ENCODE measurements at places on chromosomes 16 and 17.

DNA sequence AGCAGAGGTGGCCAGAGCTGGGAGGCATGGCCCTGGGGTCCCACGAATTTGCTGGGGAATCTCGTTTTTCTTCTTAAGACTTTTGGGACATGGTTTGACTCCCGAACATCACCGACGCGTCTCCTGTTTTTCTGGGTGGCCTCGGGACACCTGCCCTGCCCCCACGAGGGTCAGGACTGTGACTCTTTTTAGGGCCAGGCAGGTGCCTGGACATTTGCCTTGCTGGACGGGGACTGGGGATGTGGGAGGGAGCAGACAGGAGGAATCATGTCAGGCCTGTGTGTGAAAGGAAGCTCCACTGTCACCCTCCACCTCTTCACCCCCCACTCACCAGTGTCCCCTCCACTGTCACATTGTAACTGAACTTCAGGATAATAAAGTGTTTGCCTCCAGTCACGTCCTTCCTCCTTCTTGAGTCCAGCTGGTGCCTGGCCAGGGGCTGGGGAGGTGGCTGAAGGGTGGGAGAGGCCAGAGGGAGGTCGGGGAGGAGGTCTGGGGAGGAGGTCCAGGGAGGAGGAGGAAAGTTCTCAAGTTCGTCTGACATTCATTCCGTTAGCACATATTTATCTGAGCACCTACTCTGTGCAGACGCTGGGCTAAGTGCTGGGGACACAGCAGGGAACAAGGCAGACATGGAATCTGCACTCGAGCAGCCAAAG lies 2.3 kb downstream of the CSF3 start:
- no peak for DNase-seq

- DNase-seq, result no peak
Observed at GRCh38 chr16:23148166-23148512, 1.1 kb downstream of the USP31 start.

- DNase-seq, result no peak
Observed at GRCh38 chr17:72222661-72223380, 102.0 kb downstream of the SOX9 start.

GRCh38 chr17:80826955-80827645 lies 164.5 kb upstream of the CHMP6 start:
- DNase-seq, result no peak

- peak; percentile 76 for DNase-seq
Observed at GRCh38 chr16:30377812-30378235, 3.2 kb downstream of the MYL11 start.

- DNase-seq, result no peak
Observed at GRCh38 chr17:2082003-2082781, 27.3 kb downstream of the HIC1 start.

GRCh38 chr16:30184891-30185682 lies 1.7 kb downstream of the CORO1A start:
- no peak for DNase-seq

DNA sequence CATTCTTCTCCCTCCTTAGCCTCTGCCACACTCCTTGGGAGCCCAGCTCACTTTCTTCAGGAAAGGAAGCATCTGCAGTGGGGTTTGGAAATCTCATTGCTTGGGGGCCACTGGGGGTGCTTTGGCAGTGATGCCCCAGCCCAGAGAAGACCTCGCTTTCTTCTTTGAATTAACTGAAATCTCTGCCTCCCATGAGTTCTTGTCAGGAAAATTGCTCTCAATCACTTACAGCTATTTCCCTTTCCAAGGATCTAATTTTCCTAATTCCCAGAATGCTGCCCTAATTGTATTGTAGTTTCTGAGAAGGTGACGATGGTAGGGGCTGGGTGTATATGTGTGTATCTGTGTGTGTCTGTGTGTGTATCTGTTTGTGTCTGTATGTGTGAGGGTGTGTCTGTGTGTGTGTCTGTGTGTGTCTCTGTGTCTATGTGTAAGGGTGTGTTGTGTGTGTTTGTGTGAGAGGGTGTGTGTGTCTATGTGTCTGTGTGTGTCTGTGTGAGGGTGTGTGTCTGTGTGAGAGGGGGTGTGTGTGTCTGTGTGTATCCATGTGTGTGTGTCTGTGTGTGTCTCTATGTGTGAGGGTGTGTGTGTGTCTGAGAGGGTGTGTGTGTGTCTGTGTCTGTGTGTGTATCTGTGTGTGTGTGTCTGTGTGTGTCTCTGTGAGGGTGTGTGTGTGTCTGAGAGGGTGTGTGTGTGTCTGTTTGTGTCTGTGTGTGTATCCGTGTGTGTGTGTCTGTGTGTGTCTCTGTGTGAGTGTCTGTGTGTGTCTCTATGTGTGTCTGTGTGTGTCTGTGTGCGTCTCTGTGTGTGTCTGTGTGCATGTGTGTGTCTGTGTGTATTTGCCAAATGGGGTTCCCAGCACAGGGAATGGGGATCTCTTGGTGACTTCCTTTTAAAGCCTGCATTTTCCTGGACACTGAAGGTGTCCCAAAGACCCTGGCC lies 83.5 kb upstream of the DNAJA2 start:
- no peak for DNase-seq

DNA sequence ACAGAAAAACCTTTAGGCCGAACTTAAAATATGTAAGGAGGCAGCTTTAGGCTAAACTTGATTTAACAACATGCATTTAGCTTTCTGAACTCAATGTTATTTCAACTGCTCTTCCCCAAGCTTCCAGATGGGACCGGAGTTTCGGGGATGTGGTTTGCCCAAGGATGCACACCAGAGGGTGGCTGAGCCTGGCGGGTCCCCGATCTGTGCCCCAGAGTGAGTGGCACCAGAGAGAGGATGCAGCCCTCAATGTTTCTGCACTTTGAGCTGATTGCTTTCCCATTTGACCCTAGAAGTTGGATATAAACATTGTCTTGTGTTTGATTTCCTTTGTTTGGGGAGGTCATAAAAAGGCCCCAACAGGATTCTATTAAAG lies 348.0 kb upstream of the TNRC6C start:
- no peak for DNase-seq

DNA sequence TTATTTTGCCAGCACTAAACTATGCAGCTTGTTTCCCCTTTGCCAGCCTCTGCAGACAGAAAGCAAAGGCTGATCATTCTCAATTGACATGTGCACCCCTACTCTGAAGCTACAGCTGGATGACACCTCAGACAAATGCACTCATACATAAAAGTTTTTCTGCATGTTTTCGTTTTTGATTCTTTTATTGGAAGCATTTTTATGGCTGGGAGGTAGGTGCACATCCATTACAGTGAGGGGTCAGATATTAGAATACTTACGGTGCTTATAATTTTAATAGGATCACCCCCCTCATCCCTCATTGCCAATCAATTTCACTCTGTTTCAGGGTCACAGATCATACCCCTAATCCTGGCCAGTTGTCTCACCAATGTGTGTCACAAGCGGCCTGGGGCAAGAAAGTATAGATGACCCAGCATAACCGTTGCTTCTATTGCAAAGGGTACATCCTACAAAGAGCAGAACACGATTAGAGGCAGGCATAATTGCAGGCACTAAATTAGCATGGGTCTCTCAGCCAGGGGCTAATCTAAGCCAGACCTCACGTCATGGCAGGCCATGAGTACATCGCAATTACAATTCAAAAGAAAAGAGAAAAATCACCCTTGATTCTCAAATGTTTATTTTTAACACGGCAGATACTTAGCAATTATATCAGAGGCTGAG lies 89.5 kb upstream of the SOX9 start:
- DNase-seq, result no peak

- DNase-seq, result no peak
Observed at GRCh38 chr17:8124350-8125153, 646 bp upstream of the HES7 start.

DNA sequence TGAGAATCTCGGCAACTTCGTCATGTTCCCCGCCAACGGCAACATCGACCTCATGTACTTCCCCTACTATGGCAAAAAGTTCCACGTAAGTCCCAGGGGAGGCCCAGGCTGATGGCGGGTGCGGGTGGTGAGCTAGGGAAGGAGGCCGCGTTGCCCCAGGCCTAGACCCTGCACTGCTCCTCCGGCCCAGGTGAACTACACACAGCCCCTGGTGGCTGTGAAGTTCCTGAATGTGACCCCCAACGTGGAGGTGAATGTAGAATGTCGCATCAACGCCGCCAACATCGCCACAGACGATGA lies 4.8 kb downstream of the ATP1B2 start:
- no peak for DNase-seq

- DNase-seq, result no peak
Observed at GRCh38 chr16:3192476-3193019, 4.5 kb downstream of the OR1F1 start.

- no peak for DNase-seq
Observed at GRCh38 chr16:80852261-80852872, 48.0 kb upstream of the CDYL2 start.

DNA sequence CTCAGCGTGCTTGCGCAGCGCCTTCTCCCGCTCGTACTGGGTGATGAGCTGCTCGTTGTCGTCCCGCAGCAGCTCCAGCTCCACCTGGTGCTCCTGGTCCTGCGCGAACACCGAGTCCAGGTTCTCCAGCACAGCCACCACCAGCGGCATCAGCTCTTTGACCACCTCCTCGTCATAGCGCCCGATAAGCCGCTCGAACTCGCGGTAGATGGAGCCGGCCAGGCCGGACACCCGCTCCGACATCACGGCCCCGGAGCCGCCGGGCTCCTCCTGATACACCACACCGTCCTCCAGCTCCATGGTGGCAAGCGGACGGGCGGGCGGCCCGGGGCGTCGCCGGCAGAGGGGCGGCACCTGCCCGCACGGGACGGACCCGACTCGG lies 320 bp downstream of the SPAG9 start:
- peak; percentile 20 for DNase-seq

DNA sequence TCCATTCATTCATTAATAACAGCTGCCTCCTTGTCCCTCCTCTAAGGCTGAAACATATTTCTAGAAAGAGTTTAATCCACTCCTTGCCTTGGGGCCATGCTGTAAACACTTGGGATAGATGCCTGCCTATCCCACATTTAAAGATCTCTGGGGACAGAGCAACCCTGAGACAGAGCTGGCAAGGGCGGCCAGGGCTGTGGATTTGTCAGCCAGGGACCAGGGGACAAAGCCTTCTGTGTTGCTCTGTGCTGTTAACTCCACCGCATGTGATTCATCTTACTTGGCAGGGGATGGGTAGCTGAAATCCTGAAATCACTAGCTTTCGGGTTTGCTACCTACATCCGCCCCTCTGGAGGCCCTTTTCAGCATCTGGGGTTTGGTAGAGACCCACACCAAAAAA lies 392.9 kb downstream of the SLC39A11 start:
- no peak for DNase-seq

DNA sequence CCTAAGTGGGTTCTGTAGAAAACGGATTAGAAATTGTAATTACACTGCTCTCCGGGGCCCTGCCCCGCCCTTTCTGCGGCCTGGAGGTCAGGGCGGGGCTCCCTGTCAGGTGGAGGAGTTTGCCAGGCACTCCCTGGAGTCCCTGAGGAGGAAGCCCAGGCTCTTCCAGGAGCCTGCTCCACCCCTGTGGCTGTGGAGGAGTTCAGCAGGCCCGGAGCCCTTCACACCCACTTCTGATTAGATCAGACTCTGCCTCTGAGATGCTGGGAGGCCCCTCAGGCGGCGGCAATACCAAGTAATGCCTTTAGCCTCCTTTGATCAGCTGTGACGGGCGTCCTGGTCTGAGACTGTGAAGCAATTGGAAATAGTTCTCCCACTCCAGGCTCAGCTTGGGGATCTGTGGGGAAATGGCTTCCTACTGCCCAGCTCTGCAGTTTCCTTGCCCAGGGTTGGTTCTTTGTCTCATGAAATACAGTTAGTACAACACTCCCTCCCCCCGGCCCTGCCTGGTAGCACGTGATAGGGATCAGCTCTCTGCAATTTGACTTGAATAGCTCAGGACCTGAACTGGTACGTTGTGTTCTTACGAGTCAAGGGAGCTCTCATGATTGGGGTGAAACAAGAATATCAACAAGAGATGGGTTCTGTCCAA lies 22.3 kb downstream of the BAIAP2 start:
- no peak for DNase-seq

DNA sequence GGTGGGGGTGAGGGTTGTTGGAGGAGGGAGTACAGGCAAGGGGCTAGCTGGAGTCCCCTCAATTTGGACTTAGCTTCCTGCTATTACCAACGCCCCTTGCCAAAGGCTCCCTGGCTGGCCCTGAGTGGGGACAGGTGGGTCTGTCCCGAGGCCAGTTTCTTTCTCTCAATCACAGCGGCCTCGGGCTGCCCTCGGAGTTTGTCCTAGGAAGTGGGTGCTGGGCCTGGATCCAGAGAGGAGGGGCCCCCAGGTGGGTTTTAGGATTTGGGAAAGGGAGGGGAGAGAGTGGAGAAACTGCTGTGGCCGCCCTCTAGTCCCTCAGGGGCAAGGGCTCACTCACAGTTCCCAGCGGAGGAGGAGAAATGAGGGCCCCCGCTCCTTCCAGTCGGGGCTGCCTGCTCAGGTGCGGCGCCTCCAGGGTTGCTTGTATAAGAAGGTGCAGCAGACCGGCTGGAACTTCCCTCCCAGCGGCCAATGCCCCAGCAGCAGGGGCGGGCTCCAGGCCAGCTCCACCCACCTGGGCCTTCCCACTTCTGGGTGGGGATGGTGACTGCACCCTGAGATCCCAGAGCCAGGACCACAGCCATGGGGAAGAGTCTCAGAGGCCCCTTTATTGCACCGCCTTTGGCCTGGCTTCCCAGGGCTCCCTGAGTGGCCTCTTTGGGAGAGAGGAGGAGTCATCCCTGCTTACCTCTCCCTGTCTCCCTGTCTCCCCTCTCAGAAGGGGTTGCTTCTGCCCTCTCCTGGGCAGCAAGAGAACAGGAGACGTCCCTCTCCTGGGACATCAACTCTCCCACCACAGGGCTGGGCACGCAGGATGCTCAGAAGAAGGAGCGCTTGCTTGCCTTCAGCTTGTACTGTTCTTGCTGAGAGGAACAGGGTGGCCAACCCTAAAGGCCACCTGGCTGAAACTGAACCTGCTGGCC lies 112.0 kb upstream of the SMURF2 start:
- no peak for DNase-seq

GRCh38 chr16:87369796-87370719 lies 13.5 kb downstream of the FBXO31 start:
- no peak for DNase-seq

- no peak for DNase-seq
Observed at GRCh38 chr16:7722761-7723160, 390.1 kb downstream of the RBFOX1 start.

- no peak for DNase-seq
Observed at GRCh38 chr17:7656958-7657609, 6.4 kb downstream of the ATP1B2 start.

- no peak for DNase-seq
Observed at GRCh38 chr17:39651923-39652586, 13.1 kb upstream of the TCAP start.

DNA sequence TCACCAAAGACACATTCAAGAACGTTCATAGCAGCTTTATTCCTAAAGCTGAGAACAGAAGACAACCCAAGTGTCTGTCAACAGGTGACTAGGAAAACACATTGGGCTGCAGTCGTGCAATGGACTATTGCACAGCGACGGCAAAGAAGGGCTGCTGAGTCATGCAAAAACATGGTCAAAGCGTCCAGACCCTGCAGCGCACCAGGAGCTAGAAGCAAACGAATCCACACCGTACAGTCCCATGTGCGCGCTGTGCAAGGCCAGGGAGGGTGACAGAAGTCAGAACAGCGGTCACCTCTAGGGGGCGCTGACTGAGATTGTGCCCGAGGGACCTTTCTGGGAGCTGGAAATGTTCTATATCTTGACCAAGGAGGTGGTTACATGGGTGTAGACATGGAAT lies 266.4 kb downstream of the MAF start:
- no peak for DNase-seq

All from stimulated activated CD8-positive, alpha-beta memory T cell treated with anti-CD3 and anti-CD28 coated beads, Interleukin-2, amount 100 ng/mL, for 1 hour (primary cell).